Activated effector memory CD4-positive, alpha-beta T cell treated with Interleukin-2 at 50 U/mL for 16 hours (primary cell): ENCODE measurements at places on chromosomes 4 and X.

DNA sequence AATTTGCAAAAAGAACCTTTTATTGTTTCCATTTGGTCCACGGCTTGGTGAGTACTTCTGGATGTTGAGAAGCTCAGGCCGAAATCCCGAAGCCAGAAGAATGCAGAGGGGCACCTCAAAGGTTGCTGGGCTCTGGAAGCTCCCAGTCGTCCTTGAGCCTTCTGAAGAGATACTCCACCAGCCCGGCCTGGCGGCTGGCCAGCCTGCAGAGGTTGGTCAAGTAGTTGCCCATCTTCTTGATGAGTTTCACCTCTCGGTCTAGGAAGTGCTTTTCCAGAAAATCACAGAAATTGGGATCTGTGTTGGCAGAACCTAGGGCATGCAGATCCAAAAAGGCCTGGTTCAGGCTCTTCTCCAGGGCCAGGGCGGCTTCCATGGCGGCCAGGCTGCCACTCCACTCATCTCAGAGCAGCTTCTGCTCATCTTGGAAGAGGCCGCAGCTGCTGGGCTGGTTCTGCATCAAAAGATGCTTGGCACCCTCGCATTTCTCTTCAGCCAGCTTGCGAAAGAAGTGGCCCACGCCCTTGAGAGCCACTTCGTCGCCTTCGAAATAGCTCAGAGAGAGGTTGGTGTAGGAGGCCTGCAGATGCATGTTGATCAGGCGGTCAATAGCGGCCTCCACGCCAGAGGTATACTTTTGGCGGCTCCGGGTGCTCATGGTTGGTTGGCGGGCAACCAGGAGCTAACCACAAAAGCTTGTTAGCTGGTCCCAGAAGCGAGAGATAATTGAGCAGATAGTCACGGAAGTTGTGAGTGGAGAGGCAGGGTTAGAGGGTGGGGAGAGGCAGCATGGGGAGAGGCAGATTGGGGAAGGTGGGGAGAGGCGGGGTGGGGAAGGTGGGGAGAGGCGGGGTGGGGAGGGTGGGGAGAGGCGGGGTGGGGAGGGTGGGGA lies 76.5 kb upstream of the TSPAN7 start:
- DNase-seq, result no peak

DNA sequence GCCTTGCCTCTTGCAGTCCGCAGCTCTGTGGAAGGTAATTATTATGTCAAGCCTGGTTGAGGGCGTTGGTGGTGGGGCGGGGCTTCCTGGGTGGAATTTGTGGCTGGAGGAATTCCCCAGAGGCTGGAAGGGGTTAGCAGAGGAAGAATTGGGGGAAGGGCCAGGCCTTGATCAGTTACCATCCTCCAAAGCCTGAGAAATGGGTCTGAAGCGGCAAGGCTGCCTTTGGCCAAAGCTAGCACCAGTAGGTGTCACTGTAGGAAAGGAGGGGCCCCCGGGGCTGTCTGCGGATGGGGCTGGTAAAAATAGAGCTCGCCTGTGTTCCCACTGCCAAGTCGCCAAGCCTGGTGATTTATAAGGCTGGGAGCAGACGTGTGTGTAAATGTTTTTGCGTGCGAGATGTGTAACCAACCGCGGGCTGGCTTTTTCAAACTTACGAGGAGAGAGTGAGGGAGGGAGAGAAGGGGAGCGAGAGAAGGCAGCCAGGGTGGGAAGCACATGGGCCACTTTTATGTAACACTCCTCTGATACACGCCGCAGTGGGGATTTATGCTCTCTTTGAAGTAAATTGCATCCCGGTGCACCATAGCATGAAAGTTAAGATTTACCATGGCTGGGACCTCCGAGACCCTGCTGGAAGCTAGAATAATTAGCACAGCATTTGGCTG lies 367.0 kb downstream of the BCOR start:
- DNase-seq, result peak; percentile 28

DNA sequence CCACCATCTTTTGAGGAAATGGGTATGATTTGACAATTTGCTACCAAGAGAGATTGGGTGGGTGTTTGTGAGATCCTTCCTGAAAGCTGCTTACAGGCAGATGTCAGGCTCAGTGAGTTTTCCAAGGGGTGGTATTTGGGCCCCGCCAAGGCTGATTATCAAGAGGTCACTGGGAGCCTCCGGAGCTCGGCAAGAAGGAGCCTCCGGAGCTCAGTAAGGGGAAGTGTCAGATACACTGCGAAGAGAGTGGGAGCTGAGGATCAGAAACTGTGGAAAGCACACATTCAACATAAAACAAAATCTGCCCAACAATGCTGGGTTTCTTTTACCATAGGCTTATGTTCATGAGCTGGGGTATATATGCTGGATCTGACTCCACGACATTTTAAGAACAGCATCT lies 714 bp downstream of the RTL3 start:
- no peak for DNase-seq

DNA sequence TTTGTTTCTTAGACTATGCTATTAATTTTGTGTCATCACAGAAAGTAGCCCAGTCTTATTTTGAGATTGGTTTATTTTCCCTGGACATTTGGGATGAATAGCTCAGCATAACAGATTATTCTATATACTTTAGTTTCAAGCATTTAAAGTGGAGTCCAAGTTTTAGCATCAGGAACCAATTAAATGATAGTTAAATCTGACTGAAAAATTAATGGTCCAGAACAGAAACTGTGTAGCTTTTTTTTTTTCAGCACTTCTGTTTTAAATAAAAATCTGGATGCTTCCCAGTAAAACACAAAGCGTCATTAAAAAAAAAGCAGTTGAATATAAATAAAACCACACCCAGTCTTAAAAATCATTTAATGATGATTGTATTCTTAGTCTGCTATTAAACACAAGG lies 59.4 kb upstream of the PITX2 start:
- DNase-seq, result no peak

GRCh38 chrX:149962010-149962409 lies 23.7 kb upstream of the EOLA2 start:
- DNase-seq, result no peak

GRCh38 chr4:40525752-40526598 lies 103.7 kb downstream of the RBM47 start:
- DNase-seq, result no peak
